Melanocyte of skin (primary cell): ENCODE measurements at places on chromosomes 6 and 20. TPM values are rescaled to one million over a fixed set of nuclear protein-coding genes. Genes with fewer than 3 reads are reported as not detected.

FHL5 gene
- not detected in 2 replicates for total RNA-seq

CAGE1 gene
- total RNA-seq = 0.15 and 0.33 TPM in 2 replicates

KIAA1755 gene
- 1.7 and 5.5 TPM in 2 replicates for total RNA-seq

AGER gene
- total RNA-seq = under 0.01 TPM in 1 of 2 replicates, not detected in the other

PSMB1 gene
- 269 and 385 TPM in 2 replicates for total RNA-seq

SLPI gene
- not detected in 2 replicates for total RNA-seq

C2 gene
- 3.7 TPM in 2 replicates for total RNA-seq

SMPDL3A gene
- total RNA-seq = 40.0 and 56.1 TPM in 2 replicates

NFATC2 gene
- under 0.01 and 0.73 TPM in 2 replicates for total RNA-seq

EBF4 gene
- 0.34 and 0.73 TPM in 2 replicates for total RNA-seq

LTB gene
- not detected in 2 replicates for total RNA-seq

SLC17A2 gene
- total RNA-seq = not detected in 2 replicates

PPP1R14C gene
- 0.36 TPM in 1 of 2 replicates, not detected in the other for total RNA-seq

GSTA3 gene
- not detected in 2 replicates for total RNA-seq

ASXL1 gene
- total RNA-seq = 28.9 and 52.3 TPM in 2 replicates

MAP7 gene
- total RNA-seq = 1.0 and 1.1 TPM in 2 replicates

TUBB2B gene
- 72.7 and 104 TPM in 2 replicates for total RNA-seq

SYCP2 gene
- 0.34 and 2.9 TPM in 2 replicates for total RNA-seq

RAET1E gene
- total RNA-seq = 0.46 TPM in 1 of 2 replicates, not detected in the other

RAMACL gene
- 2.0 TPM in 2 replicates for total RNA-seq

LTA gene
- not detected in 2 replicates for total RNA-seq

REV3L gene
- 40.3 and 77.8 TPM in 2 replicates for total RNA-seq

UBE2C gene
- 75.3 and 85.6 TPM in 2 replicates for total RNA-seq

TFAP2C gene
- total RNA-seq = 1.7 and 5.1 TPM in 2 replicates

APOBEC2 gene
- total RNA-seq = not detected in 2 replicates

CRIP3 gene
- 0.73 TPM in 1 of 2 replicates, not detected in the other for total RNA-seq

LAMA2 gene
- 1.00 and 1.2 TPM in 2 replicates for total RNA-seq

DEFB132 gene
- not detected in 2 replicates for total RNA-seq

TMEM14A gene
- total RNA-seq = 35.8 and 40.3 TPM in 2 replicates
